Stimulated activated CD4-positive, alpha-beta T cell treated with anti-CD3 and anti-CD28 coated beads, Interleukin-1b, Interleukin-23, amount 100 ng/mL, for 1 hour (primary cell): ENCODE measurements at places on chromosomes 7 and 10.

DNA sequence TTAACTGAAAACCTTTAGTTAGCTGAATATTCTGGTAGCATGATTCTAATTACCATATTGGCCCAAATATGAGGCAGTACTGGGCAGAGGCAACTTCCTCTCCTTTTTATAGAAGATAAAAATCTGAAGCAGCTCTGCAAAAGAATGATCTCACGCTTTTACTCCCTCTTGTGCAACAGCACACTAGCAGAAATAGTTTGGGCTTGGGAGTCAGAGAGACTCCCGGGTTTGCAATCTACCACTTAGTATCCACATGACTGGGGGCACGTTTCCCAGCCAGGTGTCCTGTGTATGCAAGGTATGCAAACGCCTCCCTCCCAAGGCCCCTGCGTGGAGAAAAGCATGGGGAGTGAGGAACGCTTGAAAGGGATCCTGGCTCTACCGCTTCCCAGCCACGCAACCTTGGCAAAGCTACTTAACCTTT, 47.2 kb upstream of the RHEB start:
- no peak for DNase-seq

GRCh38 chr10:113889911-113890310, 35.5 kb downstream of the NHLRC2 start:
- no peak for DNase-seq

DNA sequence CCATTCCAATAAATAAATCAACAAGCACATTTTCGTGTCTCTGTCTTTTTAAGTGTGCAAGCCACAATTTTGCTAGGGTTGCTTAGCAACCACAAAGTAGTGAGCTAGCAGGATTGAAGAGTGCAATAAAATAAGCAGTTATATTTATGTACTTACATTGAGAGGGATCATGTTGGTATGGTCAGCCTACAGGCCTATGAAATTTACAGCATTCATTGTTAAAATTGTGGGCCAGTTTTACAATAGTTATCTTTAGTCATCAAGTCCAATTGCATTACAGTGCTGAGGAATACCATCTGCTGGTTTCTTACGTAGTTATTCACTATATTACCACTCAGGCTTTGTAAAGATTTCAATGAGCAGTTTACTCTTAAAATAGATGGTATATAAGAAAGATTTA, 192.5 kb upstream of the POT1 start:
- DNase-seq, result no peak

GRCh38 chr7:43535810-43536585, 46.9 kb upstream of the STK17A start:
- no peak for DNase-seq

- DNase-seq, result no peak
Observed at GRCh38 chr10:114928818-114929217, 9.2 kb upstream of the TRUB1 start.

- no peak for DNase-seq
Observed at GRCh38 chr7:143318661-143319060, 2.8 kb downstream of the CLCN1 start.

- DNase-seq, result no peak
Observed at GRCh38 chr10:49768329-49768728, 6.2 kb upstream of the OGDHL start.

- DNase-seq, result no peak
Observed at GRCh38 chr10:22604344-22605126, 109.8 kb downstream of the PIP4K2A start.

- DNase-seq, result no peak
Observed at GRCh38 chr10:69468751-69469089, 17.5 kb downstream of the TSPAN15 start.

DNA sequence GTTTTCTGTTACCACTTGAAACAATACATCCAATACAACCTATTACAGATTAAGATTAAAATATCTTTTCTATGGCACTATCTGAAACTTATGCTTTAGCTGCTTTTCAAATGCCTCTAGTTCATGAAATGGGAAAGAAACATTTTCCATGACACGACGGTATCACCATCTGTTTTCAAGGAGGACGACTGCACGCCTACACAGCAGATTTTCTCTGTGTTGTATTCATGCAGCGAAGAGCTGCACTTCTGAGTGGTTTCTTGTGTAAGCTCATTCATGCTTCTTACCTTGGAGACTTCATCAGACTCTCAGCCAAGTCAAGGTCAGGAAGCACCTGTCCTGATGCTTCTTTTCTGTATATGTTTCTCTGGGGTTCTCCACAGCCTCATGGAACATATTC, 179.2 kb downstream of the DYNC1I1 start:
- no peak for DNase-seq

- no peak for DNase-seq
Observed at GRCh38 chr10:116260599-116260998, 12.4 kb downstream of the GFRA1 start.

DNA sequence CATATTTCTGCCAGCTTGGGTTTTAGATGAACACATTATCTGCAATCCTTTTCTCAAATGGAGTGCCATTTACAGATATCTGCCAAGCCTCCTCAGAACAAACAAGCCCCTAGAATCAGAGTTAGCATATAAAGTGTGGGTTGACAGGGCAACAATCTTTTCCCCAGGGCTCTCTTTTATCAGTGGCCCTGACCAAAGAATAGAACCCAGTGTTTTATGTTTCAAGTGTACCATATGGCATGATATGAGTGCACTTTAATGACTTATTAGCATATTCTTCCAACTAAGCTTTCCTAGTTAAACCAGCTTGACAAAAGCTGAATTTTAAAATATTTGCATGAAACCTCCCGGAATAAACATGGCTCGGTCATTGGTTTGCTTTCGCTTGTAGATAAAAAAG, 57.3 kb downstream of the EVX1 start:
- DNase-seq, result no peak

GRCh38 chr7:151245360-151246101, 3.0 kb downstream of the SMARCD3 start:
- DNase-seq, result peak; percentile 41

DNA sequence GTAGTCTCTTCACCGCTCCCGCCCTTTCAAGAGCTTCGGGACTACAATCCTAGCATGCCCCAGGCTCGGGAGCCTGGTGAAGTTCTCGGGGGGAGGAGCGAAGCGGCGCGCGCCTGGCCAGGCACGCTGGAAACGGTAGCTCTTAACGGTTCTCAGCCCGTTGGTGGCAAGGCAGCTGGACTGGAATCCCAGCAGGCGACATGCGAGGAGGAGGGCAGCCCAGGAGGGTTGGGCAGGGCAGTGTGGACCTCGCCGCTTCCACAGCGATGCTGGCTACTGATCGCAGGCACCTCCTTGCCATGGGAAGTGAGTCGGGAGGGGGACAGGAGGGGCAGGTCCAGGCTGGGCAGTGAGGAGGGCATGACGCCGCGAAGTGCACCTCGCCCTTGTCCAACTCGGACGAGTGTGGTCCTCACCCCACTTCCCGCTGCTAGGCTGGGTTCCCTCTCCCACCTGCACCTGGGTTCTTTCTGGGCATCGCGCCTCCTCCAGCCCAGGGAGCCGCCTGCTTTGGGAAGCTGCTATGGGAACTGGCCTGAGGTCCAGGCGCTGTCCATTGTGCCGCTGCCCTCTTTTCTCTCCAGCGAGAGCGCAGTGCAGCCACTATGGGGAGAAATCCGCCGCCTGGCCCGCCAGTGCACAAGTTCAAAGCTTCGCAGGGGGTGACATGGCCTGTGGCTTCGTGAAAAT, 367.8 kb upstream of the NUPR2 start:
- DNase-seq, result no peak

DNA sequence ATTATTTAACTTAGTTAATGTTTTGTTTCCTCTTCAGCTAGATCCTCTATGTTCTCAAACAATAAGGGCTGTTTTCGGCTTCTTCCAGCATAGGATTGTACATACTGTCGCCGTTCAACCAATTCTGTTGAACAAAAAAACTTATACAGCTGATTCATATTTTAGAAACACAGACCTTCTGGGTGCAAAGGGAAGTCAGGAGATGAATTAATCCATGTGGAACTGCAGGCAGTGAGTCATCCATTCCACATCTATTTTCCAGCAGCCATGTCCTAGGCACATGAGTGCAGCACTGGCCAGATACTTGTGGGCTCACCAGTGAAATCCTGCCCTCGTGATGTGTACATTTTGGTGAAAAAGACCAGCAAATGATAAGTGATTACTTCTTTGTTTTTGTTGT, 163.2 kb downstream of the JAZF1 start:
- no peak for DNase-seq

- DNase-seq, result no peak
Observed at GRCh38 chr7:138662076-138662990, 38.8 kb downstream of the SVOPL start.

GRCh38 chr10:48502791-48503190, 102.1 kb downstream of the ARHGAP22 start:
- DNase-seq, result no peak

- no peak for DNase-seq
Observed at GRCh38 chr7:29346231-29346978, 151.8 kb downstream of the CHN2 start.

- DNase-seq, result no peak
Observed at GRCh38 chr10:33117816-33118215, 159.8 kb upstream of the ITGB1 start.

- no peak for DNase-seq
Observed at GRCh38 chr10:62437696-62438095, 63.5 kb downstream of the ZNF365 start.

- no peak for DNase-seq
Observed at GRCh38 chr7:116545411-116545993, 20.7 kb downstream of the CAV1 start.

DNA sequence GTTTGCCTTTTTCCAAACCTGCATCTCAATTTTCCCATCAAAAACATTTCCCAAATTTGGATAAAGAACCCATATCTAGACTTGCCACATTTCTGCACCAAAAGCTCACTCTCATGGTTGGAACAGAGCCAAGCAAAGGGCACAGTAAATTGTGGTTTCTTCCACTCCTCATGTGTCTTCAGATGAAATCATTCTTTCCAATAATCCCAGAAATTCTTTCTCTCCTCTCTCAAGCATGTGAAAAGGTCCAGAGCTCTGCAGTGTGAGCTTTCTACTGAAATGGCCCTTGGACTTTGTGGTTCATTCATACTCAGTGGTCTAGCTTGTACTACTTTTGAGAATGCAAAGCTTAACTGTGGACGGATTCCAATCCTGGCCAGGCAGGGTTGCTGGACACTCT, 19.8 kb downstream of the PRSS2 start:
- DNase-seq, result no peak

DNA sequence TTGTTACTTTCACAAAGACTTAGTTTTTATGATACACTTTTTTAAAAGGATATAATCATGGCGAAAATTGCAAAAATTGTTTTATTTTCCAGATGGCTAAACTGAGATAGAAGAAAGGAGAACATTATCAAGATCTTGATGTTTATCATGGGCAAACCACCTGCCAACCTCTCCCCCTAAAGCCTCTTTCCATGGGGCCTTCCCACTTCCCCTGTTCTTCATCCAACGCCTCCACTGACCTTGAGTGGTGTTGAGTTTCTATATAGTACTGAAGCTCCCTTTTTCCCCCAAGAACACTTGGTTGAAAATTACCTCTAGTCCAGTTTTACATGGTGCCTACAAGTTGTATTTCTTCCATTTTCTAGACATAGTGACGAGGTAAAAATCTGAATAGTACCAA, 5.0 kb downstream of the CREB3L2 start:
- no peak for DNase-seq

DNA sequence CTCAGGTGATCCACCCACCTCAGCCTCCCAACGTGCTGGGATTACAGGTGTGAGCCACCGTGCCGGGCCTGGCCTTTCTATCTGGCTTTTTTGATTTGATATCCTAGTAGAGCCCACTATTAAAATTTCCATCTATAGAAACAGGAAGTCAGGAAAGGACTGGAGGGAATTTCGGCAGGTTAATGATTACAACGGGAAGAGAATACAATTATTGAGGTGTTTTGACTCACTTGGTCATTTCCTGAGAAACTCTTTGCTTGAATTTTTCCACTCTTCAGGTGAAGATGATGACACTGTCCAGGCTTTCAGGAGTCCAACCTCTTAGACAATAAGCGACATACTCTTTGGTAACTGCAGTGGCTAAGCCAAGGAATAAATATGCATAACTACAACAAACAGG, 1.1 kb upstream of the MKLN1 start:
- DNase-seq, result no peak

- no peak for DNase-seq
Observed at GRCh38 chr10:14356921-14357320, 26.2 kb upstream of the FRMD4A start.

GRCh38 chr7:78149787-78150186, 351.2 kb downstream of the PHTF2 start:
- no peak for DNase-seq

GRCh38 chr7:27149842-27150567, 2.4 kb downstream of the HOXA3 start:
- no peak for DNase-seq

- DNase-seq, result no peak
Observed at GRCh38 chr10:52818019-52818418, 45.4 kb upstream of the MBL2 start.

DNA sequence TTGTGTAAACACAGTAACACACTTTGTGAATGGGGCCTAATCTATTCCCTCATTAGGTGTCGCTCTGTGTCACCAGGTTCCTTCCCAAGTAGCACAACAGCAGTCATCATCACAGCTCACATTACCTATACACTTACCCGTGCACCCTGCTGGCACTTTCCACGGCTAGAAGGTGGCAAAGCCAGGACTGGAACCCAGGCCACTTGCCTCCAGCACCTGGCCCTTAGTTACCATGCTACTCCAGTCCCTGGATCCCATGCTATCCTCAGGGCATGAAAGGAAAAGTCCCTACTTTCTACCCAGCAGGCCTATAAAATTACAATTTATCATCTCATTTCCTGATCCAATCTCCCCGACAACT, 18.4 kb downstream of the SMURF1 start:
- DNase-seq, result no peak

DNA sequence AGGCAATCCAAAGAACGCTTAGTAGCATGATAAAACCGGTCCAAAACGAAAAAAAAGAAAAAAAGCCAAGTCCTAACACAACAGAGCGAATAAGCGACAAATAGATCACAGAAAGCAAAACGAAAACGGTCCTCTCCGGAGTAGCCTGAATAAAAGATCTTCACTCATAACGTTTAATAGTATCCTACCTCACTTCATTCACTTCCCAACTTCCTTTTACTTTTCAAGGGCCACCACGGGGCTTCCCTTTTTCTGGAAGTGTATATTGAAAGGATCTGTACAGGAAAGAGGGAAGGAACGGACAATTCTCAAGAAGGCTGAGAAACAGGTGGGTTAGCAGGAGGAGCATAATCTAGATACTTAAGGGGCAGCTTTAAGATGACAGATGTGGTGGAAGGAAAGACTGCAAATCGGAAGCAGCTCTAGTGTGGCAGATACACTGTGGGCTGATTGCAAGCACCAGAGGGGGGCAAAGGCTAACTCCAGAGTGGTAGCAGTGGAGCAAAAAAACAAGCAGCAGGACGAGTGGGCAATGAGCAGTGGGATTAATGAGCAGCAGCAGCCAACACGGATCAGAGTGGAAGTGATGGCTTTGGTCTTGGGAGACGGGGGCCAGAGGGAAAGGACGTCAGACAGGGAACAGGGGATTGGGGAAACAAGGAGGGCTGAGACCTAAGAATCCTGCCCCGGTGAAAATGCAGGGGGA, 866 bp downstream of the CNOT4 start:
- DNase-seq, result no peak

DNA sequence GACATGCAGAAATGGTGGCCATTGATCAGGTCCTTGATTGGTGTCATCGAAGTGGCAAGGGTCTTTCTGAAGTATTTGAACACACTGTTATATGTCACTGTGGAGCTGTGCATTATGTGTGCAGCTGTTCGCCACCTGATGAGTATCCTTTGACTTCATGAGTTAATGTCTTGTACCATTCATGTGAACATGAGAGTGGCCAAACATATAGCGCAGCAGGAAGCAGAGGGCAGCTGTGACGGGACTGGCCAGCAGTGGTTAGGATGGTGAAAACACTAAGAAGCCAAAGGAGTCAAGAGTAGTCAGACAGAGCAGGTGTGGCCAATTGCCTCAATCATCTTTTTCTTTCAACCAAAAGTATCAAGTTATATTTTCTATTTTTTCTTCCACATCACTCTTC, 167.4 kb downstream of the IMMP2L start:
- no peak for DNase-seq
